ENCODE measurements at places on chromosomes 1 and 21.
A peak's percentile ranks its signal among the peaks of the same experiment; 100 is the strongest.

GRCh38 chr21:46621457-46622182 is 13.9 kb upstream of the PRMT2 start:
- DNase-seq, result no peak

GRCh38 chr1:1290238-1290731 is 10.0 kb downstream of the SCNN1D start:
- DNase-seq, result no peak

DNA sequence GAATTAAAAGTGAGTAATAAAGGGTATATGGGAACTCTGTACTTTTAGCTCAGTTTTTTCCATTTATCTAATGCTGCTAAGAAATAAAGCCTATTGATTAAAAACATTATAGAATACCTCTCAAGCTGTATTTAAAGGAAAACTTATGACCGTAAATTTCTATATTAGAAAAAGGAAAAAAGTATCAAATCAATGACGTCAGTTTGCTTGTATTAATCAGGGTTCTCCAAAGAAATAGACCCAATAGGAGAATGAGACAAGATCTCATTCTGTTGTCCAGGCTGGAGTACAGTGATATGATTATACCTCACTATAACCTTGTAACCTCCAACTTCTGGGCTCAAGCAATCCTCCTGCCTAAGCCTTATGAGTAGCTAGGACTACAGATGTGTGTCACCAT is 15.4 kb upstream of the LRIF1 start:
- DNase-seq, result no peak

DNA sequence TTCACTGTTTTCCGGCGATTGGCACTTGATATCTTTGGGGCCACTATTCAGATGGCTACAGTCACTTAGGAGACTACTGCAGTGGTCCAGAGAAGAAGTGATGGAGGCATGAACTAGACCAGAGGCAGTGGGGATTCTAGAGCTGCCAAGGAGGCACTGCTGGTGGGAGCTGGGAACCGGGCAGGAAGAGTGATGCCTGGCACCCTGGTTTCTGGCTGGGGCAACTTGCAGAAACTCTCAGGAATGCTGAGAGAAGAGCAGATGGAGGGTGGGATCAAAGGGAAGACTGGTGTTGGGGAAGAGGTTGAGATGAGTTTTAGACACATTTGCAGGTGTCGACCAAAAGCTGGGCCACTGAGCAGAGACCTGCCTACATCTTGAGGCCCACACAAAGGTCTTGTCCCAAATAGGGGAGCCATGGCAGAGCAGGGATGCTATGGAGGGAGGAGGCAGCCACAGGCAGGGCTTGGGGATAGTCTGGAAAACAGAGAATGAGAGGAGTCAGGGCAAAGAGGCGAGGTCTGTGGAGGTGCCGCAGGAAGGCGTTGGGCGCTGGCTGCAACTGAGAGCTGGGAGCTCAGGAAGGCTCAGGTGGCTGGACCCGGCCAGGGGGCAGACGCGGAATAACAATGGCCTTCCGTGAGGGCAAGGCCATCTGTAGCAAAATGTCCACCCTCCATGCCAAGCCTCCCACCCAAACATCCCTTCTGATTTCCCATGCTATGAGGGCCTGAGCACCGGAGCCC is 118.9 kb downstream of the TOMM20 start:
- DNase-seq, result no peak

GRCh38 chr1:152495066-152495675 is 15.4 kb upstream of the LCE5A start:
- peak; percentile 68 for DNase-seq

- no peak for DNase-seq
Observed at GRCh38 chr1:77467741-77468140, 185.9 kb downstream of the AK5 start.

DNA sequence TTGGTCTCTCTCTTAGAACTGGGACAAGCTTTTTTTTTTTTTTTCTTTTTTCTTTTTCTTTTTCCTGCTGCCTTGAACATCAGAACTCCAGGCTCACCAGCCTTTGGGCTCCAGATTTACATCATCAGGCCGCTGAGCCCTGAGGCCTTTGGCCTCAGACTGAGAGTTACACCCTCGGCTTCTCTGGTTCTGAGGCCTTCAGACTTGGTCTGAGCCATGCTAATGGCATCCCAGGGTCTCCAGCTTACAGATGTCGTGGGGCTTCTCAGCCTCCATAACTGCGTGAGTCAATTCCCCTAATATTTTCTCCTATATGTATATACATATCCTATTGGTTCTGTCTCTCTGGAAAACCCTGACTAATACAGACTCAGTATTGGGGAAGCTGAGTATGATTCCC is 36.5 kb upstream of the RC3H1 start:
- DNase-seq, result no peak

DNA sequence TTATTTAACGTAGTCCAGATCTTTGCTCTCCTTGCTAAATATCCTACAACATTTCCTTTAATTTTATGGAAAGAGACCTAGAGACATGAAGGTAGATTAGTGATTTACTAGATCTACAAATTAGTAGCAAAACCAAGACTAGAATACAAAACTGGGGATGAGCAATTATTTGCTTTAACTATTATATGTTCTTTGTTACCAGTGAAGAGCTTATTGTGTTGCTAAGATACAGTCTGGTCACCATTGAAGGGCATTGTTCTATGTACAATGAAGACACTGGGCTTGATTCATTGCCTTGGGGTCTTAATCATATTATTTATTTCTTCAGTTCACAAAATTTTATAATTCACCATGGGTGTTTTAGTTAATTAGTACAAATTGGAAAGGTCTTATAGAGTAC is 88.3 kb downstream of the S1PR1 start:
- DNase-seq, result no peak

GRCh38 chr21:15445327-15445726 is 284.5 kb upstream of the USP25 start:
- no peak for DNase-seq

DNA sequence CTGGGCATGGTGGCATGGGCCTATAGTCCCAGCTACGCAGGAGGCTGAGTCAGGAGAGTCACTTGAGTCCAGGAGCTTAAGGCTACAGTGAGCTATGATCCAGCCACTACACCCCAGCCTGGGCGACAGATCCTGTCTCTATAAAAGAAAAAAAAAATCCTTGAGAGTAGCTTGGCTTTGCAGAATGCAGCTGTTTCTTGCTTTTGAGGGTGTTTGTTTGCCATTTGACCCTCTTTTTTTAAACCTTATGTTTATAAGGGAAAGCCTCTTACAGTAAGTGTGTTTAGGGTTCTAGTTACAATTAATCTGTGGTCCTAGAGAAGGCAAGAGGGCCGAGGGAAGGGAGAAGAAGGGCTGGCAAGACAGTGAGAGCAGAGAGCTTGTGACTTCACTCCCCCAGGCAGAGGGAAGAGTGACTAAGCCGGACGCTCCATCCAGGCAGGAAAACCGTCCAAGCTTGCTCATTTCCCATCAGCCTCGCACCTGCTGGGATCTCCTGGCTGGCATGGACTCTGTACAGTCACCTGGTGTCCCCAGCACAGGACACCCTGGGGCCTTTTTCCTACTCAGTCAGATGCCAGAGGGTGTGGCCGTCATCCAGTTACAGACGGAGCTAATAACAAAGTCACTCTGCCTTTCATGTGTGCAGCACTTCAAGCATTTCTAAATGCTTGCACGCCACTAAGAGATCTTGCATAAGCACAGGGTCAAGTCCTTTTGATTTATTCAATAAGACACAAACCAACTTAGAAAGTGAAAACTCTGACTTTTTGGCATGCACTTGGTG is 55.5 kb upstream of the PSEN2 start:
- no peak for DNase-seq

GRCh38 chr1:89936694-89937093 is 58.2 kb upstream of the ZNF326 start:
- no peak for DNase-seq

- no peak for DNase-seq
Observed at GRCh38 chr21:28794371-28794851, 198.3 kb downstream of the LTN1 start.

DNA sequence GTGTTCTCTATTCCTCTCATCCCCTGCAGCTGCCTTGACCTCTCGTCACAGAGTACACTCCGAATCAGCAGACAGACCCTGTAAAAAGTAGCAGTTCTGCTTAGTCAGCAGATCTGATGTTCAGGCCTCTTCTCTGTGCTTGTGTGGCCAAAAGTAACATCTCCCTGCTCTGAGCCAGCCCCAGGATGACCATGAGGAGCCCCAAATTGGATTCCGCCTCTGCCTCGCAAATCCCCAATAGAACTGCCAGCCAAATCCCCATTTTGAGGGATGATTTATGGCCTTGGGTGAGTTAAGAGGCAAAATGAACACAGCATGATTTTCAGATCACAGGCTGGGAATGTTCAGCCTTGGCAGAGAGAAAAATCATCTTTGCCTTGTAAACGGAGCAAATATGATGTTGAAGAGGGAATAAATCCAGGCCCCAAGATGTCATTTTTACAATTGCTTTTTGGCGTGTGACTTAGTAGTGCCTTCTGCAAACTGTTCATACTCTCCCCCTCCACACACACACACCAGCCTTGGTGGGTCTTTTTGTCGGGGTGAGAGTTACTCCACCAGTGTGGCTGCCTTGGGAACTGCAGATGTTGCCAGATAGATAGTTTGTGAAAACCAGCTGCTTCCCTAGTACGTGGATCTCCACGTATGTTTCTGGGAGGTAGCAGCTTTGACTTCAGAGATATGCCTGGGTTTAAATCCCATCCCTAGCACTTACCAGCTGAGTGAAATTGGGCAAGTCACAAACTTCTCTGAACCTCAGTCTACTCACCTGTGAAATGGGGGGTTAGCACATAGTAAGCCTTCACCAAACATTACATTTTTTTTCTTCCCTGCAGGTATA is 77.8 kb downstream of the MAN1C1 start:
- DNase-seq, result no peak

DNA sequence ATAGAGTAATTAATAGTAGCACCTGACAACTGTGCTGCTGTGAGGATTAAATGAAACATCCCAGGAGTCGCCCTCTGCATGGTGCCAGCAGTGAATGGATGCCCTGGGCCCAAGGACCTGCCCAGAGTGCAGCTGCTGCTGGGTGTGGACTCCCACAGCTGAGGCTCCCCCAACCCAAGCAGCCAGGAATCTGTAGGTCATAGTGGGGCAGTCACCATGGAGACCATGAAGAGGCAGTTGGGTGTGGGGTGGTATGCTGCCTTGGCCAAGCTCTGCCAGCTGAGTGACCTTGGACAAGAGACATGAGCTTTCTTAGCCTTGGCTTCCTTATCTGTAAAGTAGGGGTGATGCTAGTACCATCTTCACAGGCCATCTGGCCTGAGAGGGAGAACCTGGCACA is 9.4 kb downstream of the OLIG2 start:
- DNase-seq, result no peak

DNA sequence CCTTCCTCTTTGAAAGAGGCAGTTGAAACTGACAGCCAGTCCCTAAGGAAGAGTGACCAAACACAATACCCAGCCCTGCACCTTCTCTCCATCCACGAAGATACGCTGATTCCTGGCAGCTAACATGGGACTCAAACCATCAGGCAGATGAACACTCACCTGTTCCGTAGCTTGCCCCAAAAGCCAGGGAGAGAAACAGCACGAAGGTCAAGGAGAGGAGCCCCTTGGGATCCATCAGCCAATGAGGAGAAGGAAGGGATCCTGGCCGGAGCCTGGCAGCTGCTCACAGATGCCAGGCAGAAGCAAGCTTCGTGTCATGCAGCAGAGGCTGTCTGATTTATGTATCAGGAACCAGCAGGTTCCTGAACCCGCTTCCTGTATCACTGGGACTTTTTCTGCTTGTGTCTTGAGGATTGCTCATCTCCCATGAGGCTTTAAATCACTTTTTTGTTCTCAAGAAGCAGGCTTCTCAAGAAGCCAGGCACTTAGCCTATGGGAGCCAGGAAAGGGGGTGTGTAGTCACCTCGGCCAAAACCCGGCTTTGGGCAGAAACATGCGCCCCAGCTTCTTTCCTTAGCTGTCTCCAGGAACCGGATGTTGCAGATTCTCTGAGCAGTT is at the start of gene SLAMF1:
Gene SLAMF1 (minus strand): TSS at position 334 of the 618 bp plus-strand sequence. CDS start 99 bp downstream, at position 235.
- peak; percentile 74 for DNase-seq

- peak; percentile 57 for DNase-seq
Observed at GRCh38 chr1:226738421-226738994, 574 bp downstream of the ITPKB start.

DNA sequence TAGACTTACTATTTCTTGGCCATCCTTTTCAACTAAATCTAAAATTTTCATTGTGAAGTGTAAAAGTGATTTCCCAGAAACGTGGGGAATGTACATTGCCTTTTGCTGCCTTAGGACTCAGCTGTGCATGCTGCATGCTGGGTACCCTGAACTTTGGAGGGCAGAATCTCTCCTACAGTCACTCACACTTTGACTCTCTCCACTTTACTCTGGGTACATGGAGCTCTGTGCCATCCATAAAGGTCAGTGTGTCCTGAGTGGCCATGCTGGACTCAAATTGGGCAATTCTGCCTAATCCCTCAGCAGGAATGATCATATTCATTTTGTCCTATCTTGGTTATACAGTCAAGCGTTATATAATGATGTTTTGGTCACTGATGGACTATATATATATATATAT is 105.6 kb downstream of the NR5A2 start:
- DNase-seq, result no peak

DNA sequence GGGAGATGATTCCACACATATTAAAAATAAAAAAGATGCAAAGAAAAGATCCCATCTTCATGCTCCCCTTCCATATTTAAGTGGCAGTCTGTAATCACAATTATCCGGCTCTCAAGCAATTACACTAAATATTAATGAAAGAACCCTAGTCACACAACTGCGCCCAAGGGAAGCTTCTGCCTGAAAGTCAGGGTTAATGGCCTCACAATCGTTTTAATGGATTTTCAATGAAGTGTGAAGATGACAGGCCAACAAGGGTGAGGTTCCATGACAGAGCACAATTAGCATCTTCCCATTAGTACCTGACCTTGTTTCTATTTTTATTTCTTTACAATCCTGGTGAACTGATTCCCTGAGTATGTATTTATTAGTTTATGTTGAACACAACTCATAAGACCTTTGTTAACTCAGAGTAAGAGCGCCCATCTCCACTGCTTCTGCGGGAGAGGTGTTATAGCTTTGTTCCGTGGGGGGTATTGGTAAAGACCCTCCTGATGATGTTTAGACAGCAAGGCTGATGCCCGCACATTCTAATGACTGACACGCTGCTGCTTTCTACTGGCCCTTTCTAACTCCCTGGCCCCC is 80.9 kb downstream of the IER5 start:
- DNase-seq, result no peak

DNA sequence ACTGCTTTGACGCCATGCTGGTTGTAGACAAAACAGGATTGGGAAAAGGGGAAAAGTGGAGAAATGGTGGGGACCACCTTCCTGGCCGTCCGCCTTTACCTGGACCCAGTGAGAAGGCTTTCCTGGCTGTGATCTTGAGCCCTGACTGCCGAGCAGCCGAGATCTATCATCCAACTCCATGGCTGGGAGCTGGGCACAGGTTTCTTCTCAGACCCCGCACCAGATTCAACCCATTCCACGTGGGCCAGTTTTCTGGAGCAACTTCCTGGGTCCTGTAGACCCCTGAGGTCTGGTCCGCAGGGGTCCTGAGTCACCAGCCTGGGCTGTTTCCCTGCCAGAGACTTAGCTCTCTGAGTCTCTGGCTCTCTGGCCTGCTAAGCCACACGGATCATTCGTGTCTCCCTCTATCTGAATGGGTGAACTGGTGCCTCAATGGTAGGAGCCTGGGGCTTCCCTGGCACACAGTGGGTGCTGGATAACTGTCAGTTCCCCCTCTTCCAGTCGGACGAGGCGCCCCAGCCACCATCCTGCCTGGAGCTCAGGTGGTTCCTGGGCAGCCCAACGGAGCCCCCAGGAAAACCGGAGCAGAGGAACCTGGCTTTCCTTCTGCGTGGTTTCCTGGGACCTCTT is 4.5 kb upstream of the NPHP4 start:
- no peak for DNase-seq

GRCh38 chr1:54571803-54572541 is 23.9 kb downstream of the ACOT11 start:
- DNase-seq, result no peak

- DNase-seq, result no peak
Observed at GRCh38 chr1:206828061-206828460, 37.4 kb upstream of the IL20 start.
